Activated CD4-positive, alpha-beta T cell treated with anti-CD3 and anti-CD28 coated beads, Interleukin-2, amount 50 U/mL, for 1 hour (primary cell): ENCODE measurements at places on chromosomes 2 and 18.

GRCh38 chr2:156334496-156335478 is 2.3 kb upstream of the NR4A2 start:
- peak; percentile 87 for DNase-seq

GRCh38 chr18:22504251-22505030 is 86.7 kb upstream of the CTAGE1 start:
- no peak for DNase-seq

- DNase-seq, result no peak
Observed at GRCh38 chr2:151475071-151475470, 65.4 kb downstream of the RIF1 start.

DNA sequence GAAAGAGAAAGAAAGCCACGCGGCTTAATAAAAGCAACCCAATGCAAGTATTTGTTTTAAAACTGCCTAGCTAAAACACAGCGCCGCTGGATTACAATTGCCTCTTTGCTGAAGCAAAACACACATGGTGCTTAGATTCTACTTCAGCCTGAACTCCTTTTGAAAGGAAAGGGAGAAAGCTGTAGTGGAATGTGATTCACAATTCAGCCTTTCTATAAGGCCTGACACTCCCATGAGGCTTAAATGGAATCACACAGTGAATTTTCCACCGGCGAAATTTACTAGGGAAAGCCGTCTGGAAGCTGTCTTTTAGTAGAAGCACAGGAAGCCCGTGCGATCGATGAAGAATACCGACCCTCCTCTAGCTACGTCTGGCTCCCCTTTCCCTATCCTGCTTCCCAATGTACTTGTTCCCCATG is 348.0 kb downstream of the DLGAP1 start:
- DNase-seq, result no peak

GRCh38 chr2:85310330-85310729 is 17.5 kb downstream of the TGOLN2 start:
- DNase-seq, result no peak

GRCh38 chr2:232324778-232325177 is 53.8 kb upstream of the ALPP start:
- DNase-seq, result no peak
